Hematopoietic multipotent progenitor cell treated with erythropoietin and hydrocortisone succinate and interleukin-3 and kit ligand, for 4 days (in vitro differentiated cells): ENCODE measurements at places on chromosomes 3 and 15.

GRCh38 chr3:13884851-13885703, 5.2 kb upstream of the WNT7A start:
- DNase-seq, result peak; percentile 59

- DNase-seq, result peak; percentile 88
Measured at GRCh38 chr3:3998140-3998922, 199.1 kb downstream of the LRRN1 start.

GRCh38 chr15:69735121-69735520, 282.5 kb downstream of the RPLP1 start:
- no peak for DNase-seq

DNA sequence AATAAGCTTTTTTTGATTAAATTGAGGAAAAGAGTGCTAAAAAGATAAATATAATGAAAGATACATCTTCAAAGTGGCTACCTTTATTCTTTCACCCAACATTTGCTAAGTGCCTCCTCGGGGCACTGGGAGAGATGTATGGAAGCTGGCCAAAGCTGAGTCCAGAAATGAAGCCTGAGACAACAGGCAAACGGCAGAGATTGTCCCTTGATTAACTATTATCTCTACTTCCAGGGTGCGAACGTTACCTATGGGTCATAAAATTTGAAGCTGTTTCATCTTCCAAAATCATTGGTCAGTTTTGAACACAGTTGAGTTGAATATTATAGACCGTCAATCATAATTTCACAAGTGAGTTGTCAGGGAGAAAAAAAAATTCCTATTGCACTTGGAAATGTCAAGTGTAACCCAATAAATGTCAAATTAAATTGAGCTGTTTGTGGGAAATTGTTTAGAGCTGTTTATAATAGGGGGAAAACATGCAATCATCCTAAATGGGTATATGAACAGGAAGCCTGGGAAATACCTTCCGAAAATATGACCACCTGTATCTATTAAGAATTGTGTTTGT, 73.9 kb downstream of the SUCLG2 start:
- DNase-seq, result no peak

DNA sequence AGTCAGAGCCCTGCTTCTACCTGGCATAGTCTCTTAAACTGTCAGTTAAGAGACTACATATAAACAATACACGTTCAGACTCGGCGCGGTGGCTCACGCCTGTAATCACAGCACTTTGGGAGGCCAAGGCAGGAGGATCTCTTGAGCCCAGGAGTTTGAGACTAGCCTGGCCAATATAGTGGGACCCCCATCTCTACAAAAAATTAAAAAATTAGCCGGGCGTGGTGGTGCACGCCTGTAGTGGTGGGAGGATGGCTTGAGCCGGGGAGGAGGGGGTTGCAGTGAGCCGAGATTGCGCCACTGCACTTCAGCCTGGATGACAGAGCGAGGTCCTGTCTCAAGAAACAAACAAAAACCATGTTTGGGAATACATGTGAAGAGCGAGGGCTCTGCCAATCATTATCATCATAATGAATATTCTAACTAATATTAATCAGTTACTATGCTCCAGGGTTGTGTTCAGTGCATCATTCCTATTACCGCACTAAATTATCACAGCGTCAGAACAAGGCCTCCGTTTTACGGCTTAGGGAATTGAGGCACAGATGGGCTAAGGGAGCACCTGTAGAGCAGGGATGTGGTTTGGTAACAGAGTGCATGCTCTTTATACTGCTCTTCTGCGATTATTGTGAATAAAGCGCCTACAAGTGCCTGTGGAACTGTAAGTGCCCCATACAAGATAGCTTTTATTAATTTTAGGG, 844 bp upstream of the UQCC5 start:
- DNase-seq, result no peak

- DNase-seq, result no peak
Measured at GRCh38 chr15:71572452-71573053, 237.8 kb upstream of the NR2E3 start.

DNA sequence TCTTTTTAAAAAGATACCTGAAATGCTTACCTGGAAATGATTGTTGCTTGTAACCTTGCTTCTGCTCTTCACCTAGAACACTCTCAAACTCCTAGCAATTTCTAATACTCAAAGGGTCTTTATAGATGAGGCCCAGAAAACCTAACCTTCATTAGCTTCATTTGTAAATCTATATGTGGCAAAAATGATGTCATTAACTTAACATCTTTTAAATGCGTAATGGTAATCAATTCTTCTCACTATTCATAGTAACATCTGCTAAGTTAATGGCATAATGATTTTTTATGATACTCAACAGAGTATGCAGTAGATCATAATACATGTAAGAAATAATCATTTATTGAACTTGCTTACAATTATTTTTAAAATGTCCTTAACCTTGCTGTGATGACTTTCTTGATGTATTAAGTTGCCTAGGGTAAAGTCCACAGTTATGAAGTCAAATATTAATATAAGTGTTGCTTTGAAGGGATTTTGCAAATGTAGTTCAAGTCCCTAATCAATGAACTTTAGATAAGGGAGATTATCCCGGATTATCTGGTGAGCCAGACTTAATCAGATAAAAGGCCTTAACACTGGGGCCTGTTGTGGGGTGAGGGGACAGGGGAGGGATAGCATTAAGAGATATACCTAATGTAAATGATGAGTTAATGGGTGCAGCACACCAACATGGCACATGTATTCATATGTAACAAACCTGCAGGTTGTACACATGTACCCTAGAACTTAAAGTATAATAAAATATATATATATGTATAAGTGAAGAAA, 10.1 kb upstream of the SERPINI2 start:
- no peak for DNase-seq

- no peak for DNase-seq
Measured at GRCh38 chr3:102096066-102096465, 246.8 kb downstream of the NFKBIZ start.

DNA sequence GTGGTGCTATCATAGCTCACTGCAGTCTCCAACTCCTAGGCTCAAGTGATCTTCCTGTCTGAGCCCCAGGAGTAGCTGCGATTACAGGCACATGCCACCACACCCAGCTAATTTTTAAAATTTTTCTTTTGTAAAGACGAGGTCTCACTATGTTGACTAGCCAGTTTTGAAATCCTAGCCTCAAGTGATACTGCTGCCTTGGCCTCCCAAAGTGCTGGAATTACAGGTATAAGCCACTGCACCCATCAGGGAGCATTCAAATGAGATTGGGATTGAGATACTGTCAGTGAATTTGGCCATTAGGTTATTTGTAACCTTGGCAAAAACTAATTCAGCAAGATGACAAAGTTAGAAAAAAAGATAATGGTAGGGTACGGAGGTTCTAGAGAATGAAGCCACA, 21.7 kb downstream of the EDC3 start:
- DNase-seq, result no peak

DNA sequence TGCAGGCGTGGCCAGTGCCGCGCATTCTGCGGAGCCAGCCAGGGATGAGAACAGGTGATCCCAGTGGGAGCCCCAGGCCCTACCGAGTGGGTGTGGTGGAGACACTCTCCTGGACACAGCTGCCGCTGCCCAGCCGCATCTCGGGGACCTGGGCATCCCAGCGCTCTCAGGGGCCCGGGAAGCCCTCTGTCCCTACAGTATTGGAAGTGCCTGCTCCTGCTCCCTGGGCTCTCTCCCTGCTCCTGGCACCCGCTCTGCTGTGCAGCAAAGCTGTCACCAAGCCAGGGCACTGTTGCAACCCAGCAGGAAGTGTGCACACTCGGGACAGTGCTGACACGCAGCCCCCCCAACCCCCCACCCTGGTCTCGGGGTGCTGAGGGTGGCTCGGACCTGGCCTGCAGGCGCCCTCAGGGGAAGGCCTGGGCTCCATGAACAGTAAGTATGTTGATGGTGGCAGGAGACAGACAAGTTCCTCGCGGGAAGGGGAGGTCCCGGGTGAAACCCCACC, 1177.4 kb upstream of the GBE1 start:
- DNase-seq, result no peak

- peak; percentile 53 for DNase-seq
Measured at GRCh38 chr15:81092559-81092902, 41.5 kb upstream of the CFAP161 start.
